Fibroblast of skin of back (primary cell): ENCODE measurements at places on chromosomes 1 and 21.

- no peak for DNase-seq
Measured at GRCh38 chr1:200042119-200042551, 14.6 kb downstream of the NR5A2 start.

DNA sequence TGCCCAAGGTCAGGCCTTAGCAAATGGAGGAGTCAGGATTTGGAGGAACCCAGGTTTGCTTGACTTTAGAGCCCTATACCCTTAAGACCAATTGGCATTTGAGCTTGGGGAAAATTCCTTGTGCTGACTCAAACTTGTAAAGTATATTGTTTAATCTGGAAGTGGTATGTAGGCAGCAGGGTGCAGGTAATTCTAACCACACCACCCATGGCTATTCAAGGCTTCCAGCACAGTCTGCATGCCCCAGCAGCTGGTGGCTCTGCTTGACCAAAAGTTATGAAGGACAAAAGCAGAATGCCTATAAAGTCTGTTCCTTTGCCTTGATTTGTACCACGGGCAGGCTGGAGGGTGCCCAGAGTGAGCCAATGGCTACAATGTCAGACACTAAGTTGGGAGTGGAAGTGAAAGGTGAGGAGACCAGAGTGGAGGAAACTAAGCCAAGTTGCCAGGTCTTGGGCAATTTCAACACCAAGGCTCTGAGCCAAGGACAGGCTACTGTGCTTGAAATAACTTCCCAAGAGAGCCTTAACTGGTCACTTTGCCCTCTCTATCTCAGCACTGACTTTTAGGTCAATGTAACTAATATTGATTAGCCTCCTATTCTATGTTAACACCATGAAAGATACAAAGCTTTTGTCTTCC lies 4.7 kb upstream of the G0S2 start:
- DNase-seq, result no peak

DNA sequence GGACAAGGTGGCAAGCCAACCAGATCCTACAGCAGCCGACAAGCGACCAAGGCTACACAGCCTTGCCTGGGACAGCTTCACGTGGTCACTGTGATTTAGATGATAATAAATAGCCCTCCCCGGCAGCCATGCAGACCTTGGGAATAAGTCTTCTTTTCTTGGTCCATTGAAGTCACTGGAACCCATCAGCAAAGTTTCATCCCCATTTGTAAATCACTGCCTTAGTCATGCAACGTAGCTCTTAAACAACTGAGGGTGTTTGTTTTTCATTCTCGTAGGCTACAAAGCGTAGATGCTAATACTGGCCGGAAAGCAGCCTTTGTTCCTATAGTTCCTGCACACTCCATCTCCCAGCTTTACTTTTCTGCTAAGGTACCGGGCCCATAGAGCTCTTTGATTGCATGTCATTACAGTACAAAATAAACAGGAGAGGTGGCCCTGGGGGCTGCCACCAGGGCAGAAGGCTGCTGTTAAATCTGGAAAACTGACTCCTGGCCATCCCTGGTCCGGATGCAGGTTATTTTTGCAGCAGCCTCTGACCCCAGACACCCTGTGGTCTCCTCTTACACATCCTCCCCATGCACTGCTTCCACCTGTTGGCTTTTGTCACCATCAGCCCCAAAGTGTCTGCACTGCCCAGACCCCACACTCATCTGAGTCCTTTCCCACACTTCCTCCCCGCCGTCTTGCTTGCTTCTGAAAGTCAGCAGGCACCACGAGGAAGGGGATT lies 105.5 kb downstream of the TOMM20 start:
- no peak for DNase-seq

- no peak for DNase-seq
Measured at GRCh38 chr1:101310506-101310905, 73.7 kb downstream of the S1PR1 start.

- DNase-seq, result peak; percentile 40
Measured at GRCh38 chr1:116585886-116586285, 15.1 kb upstream of the CD58 start.

DNA sequence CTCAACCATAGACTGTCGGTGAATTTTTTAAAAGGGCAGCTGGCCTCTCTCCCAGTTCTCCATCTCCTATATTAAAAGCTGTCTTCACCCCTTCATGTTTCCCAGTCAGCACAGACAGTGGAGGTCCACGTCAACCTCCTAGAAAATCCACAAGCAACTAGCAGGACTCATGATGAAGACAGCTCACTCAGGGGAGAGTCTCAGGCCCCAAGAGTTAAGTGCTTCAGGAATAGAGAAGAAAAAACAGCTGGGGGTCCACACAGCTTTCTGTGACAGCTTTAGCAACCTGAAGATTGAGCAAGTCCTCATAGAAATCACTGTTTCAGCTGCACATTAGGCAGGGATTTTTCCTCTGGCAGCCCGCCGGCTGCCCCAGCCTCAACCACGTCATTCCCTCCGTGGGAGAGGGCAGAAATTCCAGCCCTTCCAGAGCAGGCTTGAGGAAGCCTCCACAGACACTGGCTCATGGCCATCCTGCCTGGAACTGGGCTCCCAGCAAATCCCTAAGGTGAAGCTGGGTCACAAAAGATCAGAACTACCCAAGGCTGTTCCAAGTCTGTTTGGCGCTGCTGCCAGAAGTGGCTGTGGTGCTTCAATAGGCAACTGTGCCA lies 15.2 kb downstream of the GPR161 start:
- peak; percentile 88 for DNase-seq

GRCh38 chr1:64882574-64883255 lies 83.6 kb downstream of the JAK1 start:
- no peak for DNase-seq

- no peak for DNase-seq
Measured at GRCh38 chr1:205604059-205604458, 27.8 kb downstream of the ELK4 start.

DNA sequence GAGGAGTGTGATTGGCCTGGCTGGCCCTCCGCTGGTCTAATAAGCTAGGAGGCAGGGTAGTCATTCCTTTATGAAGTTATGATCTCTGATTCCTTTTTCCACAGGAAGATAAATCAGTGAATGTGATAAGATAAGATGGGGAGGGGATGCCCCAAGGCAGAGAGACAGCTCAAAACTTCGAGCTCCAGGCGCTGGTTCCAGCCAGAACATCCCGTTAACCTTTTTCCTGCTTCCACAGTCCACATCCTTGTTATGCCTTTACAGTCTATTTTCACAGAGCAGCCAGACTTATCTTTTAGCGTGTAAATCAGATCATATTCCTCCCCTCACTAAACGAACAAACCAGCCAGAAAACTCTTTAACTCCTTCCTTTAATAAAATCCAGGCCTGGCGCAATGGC lies 38.5 kb upstream of the BMP8B start:
- DNase-seq, result no peak

GRCh38 chr21:25573409-25574206 lies 33.7 kb downstream of the MRPL39 start:
- peak; percentile 94 for DNase-seq

DNA sequence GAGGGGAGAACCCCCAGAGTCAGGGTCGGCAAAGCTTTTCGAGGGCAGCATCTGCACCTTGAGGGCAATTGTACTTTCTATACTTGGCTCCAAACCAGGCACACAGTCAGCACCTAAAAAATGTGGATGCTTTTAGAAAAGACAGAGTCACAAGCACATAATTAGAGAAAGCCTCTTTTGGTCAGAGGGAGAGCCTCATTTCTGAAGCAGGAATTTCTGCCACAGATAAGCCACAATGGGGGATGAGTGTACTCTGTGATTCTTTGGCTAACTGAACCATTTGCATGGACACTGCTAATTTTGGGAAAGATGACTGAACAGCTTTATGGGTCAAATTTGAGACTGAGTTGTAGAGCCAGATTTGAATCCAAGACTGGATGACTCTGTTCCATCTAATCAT lies 635.7 kb downstream of the KIF26B start:
- peak; percentile 75 for DNase-seq

DNA sequence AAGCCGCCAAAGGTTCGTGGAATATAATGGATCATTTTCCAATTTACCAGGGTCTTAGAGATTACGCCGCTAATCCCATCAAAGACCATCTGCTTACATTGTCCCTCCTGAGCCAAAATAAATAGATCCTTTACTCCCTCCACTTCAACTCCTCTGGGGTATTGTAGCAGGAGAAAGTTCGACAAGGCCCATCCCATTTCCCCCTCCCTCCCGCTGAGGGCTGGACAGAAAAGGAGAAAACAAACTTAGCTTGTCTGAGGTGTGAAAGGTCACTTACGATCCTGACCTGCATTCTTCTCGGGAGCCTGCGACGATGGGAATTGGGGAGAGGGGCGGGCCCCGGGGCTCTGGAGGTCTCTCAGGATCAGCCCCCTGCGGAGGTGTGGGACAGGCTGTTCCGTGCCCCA lies 60.8 kb downstream of the MEF2D start:
- DNase-seq, result no peak

DNA sequence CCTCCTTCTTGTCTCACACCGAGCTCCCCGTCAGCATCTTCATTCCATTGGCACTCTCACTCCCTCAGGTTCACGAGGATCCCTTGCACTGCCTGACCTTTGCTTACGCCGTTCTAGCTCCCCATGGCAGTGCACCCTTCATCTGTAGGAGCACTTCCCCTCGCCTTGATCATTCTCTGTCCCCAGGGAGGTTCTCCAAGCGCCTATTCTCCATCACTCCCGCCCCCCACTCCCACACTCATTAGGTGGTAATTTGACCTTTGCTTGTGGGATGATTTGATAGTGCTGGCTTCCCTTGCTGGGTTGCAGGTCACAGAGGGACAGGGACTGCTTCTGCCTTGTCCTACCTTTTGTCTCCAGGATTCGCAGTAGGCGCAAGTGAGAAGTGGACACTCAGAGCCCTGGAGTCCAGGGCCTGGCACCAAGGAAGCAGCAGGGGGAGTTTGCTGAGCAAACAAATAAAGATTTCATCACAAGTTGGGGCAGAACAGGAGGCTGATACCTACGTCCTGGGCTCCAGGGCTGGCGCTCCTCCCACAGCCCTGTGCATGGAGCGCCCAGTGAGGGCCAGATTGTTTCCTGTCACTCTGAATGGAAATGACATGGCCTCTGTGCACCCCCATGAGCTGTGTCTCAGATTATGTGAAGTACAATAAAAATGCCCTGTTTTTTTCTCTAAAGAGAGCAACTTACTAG lies 82.0 kb upstream of the RUNX3 start:
- DNase-seq, result no peak

GRCh38 chr1:236395230-236395946 lies 1.3 kb downstream of the EDARADD start:
- DNase-seq, result peak; percentile 29

DNA sequence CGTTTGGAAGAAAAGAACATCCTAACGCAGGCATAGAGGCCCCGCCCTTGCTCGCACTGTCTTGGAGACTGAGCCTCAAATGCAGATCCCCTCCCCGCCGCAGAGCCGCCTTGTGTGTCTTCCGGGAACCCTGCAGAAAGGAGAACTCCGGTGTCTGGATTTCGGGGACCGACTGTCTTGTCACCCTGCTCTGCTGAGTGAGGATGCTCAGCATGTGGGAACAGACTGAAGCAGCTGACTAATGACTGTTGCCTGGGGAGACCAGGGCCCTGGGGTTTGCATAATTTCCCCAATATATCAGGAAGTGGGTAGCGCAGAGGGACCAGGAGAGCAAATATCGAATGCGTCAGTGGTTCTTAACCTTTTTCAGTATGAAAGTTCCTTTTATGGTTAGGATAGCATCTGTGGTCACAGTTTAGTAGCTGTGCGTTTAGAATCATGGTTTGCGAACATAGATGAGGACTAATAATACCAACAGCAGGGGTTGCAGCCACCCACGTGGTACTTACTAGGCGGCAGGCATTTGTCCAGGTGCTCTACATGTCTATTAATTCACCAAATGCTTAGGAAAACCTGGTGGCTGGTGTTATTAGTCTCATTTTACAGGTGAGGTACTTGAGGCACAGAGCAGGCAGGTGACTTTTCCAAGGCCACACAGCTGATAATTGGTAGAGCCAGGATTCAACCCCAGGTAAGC lies 14.3 kb downstream of the GPR137B start:
- no peak for DNase-seq

- DNase-seq, result no peak
Measured at GRCh38 chr1:15282810-15283474, 35.9 kb downstream of the FHAD1 start.

DNA sequence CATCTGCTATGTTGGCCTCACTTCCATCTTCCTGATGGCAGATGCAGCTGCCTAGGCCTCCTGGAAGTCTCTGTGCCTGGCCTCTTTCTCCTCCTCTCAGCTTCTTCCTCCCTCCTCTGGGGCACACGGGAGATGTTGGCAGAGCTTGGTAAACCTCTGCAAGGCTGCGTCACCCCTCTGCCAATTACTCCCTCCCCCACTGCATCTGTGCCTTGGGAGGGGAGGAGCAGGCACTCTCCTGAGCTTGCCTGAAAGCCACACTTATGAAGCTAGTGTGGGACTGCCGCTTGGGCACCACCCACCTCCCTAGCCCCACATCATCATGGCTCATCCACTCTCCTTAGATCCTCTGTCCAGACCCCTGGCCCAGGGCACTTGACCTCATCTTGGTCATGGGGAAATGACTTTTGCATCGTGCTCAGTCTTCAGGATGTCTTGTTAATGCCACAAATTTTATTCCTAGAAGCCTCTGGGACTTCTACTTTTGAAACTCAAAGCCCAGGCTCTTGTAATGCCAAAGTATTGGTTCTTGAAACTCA lies 7.3 kb upstream of the TMEM51 start:
- DNase-seq, result no peak

GRCh38 chr1:63877816-63878215 lies 104.0 kb downstream of the ROR1 start:
- DNase-seq, result peak; percentile 53

DNA sequence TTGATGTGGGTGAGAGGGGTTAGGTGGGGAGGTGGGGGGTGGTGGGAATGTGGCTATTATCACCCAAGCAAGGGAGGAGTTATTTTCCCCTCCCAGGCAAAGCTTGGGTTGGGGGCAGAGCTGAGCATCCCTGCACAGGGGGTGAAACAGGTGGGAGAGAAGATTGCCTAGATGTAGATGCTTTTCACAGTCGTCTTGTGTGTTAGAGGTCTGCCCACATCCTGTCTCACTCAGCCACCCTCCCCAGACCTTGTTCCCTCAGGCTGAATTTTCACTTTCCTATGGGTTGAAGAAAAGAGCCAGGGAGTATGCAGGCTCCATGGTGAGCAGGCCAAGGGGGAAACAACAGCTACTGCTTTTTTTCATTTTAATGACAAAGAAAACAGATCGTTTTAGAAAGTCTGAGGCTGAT lies 223.5 kb downstream of the KIF26B start:
- DNase-seq, result no peak
